ENCODE measurements at places on chromosomes 7 and 10. TPM values are rescaled to one million over a fixed set of nuclear protein-coding genes. Genes with fewer than 3 reads are reported as not detected.

DNA sequence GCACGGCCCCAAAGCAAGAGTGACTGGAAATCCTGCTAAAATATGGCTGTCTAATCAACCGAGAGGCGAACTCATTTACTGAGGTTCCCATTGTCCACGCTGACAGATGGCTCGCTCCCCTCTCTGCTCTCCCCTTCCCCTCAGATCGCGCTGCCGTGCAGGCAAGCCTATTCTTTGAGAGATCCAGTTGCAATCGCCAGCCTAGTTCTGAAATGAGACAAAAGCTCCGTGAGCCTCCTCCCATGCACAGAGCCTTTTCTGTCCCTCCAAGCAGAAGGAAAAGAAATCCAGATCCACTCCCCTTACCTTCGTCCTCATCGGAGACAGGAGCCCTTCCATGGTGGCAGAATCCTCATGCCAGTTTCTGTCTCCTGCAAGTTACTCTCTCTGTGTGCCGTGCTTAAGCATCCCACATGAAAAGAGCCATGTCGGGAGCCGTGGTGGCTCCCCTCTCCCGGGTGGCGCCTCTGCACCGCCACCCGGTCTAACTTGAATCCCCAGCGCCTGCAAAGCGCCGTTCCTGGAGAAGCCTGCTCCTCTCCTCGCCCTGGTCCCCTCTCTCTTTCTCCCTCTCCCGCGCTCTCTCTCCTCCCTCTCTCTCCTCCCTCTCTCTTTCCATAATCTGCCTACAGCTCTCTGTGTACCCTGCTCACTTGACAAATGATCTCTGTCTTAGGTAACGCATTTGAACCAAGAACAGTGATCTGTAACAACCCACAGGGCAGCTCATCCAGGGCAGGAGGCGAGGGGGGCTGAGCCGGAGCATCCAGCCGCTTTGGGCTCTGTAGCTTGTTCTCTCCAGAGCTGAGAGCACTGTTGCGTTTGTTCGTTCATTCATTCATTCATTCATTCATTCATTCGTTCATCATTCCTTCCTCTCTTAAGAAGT, 156.8 kb downstream of the FRMD4A start:
- DNase-seq = peak; percentile 27

GRCh38 chr10:31129880-31130405, 98.3 kb upstream of the ZNF438 start:
- DNase-seq = no peak

DNA sequence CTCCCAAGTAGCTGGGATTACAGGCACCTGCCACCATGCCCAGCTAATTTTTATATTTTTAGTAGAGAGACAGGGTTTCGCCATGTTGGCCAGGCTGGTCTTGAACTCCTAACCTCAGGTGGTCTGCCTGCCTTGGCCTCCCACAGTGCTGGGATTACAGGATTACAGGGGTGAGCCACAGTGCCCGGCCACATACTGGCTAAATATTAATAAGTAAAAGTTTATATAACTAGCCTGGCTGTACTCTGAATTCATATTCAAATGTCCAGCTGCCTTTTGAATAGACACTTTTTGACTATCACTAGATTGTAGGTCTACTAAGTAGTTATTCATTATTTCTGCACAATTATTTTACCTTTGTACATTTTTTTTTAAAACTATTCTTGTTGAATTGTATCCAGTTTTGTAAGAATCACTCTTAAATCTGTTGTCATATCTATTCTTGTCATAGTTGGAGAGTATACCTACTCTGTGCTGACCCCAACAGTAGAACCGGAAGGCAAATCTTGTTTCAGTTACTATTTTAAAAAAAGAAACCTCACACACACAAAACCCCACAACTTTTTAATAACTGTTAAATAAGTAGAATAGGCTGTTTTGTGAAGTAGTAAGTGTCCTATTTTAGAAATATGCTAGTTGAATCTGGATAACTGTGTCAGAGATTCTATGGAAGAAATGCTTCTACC, 29.6 kb downstream of the MINPP1 start:
- DNase-seq = no peak

DNA sequence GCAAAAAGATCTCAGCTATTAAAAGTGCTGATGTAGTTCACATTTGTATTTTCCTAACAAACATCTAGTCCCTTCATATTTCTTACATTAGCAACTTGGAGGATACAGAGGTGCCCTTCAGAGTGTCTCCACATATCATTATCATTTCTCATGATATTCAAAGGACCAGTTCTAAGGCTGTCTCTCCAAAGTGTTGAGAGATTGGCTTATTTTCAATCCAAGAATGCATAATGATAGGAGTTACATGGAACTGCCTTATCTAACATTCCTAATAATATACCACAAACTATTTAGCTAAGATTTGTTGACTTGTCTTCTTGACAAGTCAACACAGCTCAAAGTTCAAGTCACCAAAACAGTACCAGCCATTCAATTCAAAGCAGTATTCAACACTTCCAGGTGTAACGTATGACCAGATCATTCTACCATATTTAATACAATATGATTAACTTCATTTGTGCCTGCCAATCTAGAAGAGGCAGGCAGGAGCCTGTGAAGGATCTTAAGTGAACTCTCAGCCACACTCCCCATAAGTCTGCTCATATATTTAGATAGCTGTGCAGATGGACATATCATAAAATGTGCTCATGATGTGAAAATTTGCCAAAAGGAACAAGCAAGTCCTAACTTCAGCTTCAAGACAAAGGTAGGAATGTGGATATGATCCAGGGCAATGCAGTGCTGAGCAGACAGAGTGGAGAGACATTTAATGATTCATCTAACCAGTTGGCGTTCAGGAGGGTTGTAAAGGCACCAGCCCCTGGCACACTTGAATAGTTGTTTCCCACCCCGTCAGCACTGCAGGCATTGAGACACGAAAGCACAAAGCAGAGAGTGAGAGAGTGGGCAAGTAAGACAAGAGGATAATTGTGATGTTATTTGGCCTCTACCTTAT, 108.3 kb downstream of the MTERF1 start:
- peak; percentile 88 for DNase-seq

- DNase-seq = no peak
Observed at GRCh38 chr7:81449105-81449504, 320.7 kb downstream of the HGF start.

ACTR3C gene
- 0.25 TPM for total RNA-seq

TET1 gene
- total RNA-seq = 7.1 TPM

MUC12 gene
- total RNA-seq = 2.5 TPM

NEUROG3 gene
- not detected for total RNA-seq

UCMA gene
- total RNA-seq = not detected
